GM12878 (cell line): ENCODE measurements at places on chromosomes 12 and 14.

DNA sequence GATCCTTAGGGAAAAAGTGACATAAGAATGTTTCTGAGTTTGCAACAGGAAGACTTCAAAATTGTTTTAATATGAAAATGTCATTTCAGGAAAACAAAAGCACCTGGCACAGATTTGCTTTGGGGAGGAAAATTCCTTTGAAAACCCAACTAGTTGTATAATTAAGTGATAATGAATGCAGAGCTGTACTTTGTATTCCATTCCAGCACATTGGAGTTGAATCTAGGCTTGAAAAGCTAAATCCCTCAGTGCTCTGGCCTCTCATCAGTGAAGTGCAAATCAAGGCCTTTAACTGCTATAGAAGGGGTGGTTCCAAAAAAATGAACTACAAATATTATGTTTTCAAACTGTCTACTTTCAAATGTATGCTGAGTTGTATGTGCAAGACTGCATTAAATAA, 19.6 kb upstream of the C12orf42 start:
- no peak for DNase-seq

DNA sequence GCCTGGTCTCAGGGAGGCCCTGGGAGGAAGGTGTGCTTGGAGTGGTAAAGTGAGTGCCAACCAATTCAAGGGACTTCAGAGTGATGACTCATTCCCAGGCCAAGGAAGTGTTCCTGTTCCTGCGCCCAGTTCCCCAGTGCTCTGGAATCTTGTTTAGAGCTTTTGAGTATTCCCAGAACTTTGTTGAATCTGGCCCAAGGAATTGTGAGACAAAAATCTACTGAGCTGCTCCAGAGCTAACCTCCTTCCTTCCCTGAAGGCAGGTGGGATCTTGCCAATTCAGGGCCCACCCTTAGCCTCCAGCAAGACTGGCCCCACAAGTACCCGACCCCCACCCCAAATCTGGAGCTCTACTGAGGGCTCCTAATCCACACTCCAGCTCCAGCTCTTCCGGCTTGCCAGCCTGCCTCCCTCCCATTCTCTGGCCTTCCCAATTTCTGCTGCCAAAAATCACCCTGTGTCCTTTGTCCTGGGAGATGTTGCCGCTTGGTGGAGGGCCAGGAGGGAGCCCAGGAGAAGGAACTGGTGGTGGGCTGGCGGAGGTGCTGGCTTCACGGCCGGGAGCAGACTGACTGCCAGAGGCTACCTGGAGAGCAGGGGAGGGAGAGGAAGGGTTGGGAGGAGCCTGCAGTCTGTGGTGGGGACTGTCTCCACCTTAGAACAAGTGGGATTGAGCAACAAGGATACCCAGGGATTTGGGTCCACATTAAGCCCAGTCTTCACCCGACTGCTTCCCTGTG, 2.0 kb upstream of the ATN1 start:
- DNase-seq = no peak

DNA sequence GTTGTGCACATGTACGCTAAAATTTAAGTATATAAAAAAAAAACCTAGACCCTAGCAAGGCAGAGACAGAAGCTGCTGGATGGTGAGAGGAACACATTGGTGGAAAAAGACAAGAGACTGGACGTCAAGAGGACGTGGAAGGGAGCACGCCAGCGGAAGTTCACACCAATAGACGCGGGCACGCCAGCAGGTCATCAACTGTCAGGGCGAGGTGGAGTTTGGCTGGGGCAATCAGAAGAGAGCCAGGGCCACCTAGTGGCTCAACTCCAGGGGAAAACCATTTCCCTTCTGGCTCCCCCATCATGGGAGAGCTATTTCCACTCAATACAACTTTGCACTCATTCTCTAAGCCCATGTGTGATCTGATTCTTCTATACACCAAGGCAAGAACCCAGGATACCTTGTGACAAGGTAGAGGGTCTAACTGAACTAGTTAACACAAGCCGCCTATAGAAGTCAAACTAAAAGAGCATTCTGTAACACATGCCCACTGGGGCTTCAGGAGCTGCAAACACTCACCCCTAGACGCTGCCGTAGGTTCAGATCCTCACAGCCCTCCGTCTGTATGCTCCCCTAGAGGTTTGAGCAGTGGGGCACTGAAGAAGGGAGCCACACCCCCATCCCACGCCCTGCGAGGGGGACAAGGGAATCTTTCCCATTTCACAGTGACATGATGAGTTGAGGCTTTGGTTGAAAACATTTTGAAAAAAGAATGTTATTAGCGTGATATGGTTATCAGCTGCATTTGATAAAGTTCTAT, 702.7 kb downstream of the TMTC2 start:
- DNase-seq = no peak

DNA sequence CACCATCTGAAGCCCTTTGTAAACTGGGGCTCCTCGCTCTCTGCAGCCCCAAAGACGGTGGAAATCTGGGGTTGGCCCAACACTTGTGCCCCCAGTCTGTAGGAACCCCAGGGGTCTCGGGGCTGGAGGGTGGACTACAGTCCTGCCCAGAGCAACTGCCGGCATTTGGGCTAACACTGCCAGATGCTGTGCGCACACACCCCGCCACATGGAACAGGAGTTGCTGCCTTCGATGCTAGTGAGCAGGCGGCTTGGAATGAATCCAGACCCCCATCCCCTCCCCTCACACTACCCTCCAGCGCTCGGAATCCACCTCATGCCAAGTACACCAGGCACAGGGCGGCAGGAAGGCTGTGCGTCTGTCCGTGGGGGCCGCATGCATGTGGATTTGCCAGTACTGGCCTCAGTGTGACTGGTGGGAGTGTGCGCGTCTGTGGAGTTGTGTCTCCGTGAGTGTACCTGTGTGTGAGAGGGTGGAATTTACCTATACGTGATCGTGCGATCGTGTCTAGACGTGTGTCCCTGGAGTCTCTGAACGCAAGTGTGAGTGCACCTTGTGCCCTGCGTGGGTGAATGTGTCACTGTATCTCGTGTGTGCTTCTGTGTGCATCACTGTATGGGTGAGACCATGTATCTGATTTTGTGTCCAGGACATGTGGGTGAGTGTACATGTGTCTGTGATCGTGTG, 5.1 kb downstream of the LHX5 start:
- no peak for DNase-seq

- no peak for DNase-seq
Observed at GRCh38 chr14:90585106-90585505, 188.3 kb downstream of the CALM1 start.
